GM13976 (cell line): ENCODE measurements at places on chromosomes 2 and 18.

DNA sequence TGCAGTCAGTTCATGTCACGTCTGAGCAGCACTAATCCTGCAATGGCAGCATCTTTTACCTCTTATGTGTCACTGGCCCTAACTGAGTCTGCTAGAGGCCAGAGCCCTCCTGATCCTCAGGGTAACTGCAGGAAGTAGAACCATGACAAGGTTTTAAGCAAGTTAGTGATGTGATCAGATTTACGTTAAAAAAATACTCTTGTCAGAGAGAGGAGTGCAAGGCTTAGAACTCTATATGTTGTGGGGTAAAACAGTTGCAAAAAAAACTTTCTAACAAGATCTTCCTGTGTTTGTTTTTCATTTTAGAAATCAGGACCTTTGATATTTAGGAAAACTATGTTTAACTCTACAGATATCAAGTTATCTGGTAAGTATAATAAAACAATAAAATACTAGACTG lies 4.6 kb downstream of the TMEM87B start:
- no peak for DNase-seq

DNA sequence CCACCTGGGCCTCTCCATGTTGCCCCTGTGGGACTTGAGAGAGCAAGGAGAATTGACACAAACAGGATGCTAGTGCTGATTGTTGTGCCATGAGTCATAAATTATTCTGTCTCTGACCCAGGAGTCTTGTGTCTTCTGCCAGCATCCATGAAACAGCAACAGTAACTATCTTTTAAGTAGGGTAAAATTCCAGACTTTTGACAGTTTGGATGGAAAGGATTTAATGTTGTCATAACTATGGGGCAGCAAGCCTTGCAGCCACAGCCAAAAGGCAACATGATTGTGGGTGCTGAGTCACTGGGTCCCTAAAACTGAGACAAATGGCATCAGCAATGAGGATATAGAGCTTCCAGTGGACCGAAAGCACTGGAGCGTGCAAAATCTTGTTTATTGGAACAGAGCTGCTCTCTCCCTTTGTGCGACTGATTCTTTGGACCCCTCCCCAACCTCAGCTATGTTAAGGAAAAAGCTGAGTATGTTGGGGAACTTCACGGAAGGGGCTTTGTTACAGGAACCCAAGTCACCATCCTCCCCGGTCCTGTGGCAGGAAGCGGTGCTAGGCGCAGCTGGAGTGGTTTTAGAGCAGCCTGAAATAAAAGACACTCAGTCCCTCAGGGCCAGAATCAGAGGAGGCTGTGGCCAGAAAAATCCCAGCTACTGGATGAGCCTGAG lies 9.6 kb upstream of the ITPRIPL1 start:
- DNase-seq: no peak

GRCh38 chr2:172098650-172099471 lies 3.8 kb downstream of the DLX2 start:
- peak; percentile 74 for DNase-seq

DNA sequence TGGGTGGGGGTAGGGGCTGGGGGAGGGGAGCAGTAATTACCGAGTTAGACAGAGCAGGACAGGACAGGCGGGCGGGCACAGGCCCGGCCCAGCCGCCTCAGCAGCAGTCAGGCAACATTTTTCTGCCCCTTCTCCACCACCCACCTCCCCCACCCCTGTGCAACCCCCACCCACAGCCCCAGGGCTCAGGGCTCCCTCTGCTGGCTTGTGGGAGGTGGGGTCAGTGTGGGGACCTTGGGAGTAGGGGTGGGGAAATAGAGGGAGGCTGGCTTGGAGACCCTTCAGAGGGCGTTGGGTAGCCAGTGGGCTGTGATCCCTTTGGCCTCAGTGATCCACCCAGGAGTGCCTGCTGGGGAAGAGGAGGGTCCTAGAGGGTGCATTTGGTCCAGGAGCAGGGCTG lies 6.4 kb downstream of the WNT6 start:
- no peak for DNase-seq

DNA sequence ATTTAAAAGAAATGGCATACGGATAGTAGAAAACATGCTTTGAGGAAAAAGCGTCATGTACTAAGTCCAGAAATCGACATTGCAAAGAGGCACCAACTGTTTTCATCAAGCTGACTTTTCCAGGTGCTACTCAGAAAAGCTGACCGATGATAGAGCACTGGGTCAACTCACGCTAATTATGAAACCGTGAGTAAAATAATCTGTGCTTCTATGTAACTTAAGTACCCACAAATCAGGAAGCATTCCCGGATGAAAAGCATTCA lies 353 bp upstream of the NUP35 start:
- DNase-seq: peak; percentile 36

GRCh38 chr2:198991431-198991830 lies 466.3 kb downstream of the SATB2 start:
- DNase-seq: no peak

DNA sequence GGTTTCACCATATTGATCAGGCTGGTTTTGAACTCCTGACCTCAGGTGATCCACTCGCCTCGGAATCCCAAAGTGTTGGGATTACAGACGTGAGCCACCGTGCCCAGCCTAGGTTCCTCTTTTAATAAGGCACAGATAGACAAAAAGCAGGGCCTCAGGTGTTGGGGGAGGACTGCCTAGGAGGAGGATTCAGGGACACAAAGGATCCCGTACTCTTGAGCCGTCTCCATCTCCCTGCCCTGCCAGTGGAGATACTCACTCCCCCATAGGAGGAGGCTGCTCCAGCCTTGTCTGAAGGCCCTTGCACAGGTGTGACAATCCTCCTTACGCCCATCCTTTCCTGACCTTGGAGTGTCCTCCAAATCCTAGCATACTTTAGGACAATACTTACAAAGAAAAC lies 32.0 kb upstream of the TFCP2L1 start:
- no peak for DNase-seq

DNA sequence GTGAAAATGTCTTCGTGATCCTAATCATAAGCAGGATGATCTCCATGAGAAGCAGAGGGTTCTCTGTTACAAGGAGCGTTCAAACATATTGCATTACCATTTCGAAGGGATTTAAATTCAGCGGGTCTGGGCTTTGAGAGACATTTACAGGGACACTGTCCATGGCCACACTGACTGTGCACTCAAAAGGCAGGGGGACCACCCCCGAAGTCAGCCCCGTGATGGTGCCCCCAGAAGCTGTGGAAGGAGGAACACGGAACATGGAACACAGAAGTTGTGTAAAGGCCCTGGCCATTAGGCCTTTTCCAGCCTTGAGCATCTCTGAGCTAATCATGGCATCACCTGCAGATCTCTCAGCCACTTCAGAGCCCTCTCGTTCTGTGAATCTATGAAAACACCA lies 268.4 kb upstream of the MYT1L start:
- DNase-seq: no peak

GRCh38 chr2:79887747-79888374 lies 375.0 kb downstream of the CTNNA2 start:
- peak; percentile 41 for DNase-seq

GRCh38 chr2:239584986-239585385 lies 184.2 kb upstream of the HDAC4 start:
- no peak for DNase-seq

DNA sequence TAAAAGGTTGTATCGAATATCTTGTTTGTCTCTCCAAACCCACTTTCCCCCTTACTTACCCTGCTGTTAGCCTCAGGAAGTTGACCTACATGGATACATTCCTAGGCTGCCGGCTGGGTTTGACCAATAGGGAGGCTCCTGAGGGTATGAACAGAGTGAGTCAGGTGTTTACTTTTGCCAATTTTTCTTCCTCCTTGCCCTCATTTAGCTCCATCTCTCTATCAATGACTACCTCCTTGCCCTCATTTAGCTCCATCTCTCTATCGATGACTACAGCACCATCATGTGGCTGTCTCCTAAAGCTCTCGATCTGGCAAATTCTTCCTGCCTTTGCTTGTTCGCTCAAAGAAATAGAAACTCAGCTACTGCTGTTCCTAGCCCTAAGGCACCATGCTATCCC lies 571.9 kb upstream of the CRIM1 start:
- no peak for DNase-seq

DNA sequence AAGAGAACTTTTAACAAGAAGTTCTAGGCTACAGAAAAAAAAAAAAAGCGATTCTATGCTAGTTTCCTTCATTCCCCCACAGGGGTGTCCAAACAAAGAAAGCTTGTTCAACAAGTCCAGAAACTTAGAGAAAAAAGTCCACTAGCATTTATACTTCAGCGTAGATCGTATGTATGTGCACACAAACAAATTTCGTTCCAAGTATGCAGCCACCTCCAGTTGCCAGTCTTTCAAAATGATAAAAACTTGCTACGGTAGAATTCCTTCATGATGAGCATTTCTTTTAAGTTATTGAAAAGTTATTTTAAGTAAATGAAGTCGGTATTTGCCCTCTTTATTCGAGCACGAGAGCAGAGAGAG lies 3.7 kb upstream of the OTX1 start:
- no peak for DNase-seq

DNA sequence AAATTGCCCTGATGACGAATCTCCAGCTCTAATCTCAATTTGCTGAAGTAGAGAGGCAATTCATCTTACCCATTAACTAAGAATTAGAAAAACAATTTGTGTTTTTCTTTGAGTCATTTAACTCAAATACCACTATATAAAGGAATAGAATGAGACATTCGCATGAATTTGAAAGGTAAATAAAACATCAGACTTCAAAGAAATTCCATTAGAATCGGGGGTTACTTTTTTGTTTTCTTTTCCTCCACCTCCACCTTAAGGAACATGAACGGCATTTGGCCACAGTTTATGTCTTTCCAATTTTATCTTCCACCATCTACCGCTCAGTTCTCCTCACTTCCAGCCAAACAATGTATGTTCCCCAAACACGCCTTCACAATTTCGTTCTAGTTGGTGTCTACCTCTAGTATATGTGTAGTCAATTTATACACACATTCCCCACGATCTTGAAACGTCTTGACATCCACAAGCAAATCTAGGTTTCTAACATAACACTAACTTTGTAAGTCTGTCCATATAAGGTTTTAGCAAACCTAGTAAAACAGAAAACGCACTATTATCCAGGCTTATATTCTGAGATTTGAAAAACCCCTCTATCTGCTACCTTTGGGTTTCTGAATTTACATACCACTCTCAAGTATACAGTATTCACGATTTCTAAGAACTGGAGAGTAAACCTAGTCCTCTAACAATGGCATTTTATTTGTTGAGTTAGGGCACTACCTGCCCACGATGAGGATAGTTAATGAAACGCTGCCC lies 1.2 kb upstream of the SMCHD1 start:
- DNase-seq: no peak

GRCh38 chr2:23605236-23605635 lies 220.3 kb downstream of the KLHL29 start:
- no peak for DNase-seq

GRCh38 chr2:130853391-130853790 lies 16.7 kb downstream of the ARHGEF4 start:
- DNase-seq: no peak

DNA sequence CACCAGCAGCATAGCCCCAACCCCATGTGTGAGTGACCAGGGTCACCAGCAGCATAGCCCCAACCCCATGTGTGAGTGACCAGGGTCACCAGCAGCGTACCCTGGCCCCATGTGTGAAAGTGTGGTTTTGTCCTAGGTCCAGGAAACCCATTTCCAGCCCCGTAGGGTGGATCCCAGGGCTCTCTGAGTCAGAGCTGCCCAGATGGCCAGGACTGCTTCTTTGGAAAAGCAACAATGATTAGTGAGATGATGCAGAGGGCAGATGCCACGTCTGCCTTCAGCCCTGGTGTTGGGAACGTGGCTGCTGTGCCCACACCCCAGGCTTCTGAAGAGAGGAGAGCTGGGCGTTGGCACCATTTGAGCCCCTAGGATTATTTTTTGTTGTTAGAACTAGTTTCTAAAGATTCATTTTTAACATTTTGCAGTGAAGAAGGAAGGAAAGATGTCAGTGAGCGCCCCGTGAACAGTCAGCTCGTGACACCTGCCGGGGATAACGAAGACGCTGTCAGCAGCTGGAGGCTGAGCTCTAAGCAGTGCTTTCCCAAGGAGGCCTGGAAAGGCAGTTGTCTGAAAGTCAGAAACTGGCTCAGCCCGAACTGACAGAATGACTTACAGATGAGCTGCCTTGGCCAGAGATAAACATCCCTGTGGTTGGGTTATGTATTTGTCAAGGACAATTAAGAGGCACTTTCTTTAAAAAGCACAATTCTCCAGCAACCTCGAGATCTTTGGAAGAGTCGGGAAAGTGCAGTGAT lies 32.1 kb upstream of the KCNG2 start:
- DNase-seq: no peak

GRCh38 chr2:161983866-161984265 lies 90.1 kb downstream of the DPP4 start:
- no peak for DNase-seq
